ENCODE measurements at places on chromosomes 5 and 9.

DNA sequence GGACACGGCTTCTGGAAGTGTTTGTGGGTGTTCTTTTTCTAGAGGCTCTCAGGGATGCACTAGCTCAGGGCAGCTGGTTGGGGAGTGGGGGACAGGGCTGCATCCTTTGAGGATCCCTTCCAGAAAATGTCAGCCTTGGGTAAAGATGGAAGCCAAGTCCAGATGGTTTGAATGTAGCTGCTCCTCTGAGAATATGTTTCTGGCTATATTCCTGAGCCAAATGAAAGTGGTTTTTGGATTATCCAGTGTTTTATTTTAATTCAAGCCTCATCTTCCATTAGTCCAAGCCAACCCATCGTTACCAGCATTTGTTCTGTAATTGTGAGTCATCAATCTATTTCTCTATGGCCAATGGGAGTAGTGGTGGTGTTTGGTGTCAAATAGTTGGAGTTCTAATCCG is 70.4 kb downstream of the SPRY4 start:
- no peak for DNase-seq

GRCh38 chr5:56567278-56567677 is 248.1 kb upstream of the MAP3K1 start:
- DNase-seq, result no peak

- DNase-seq, result no peak
Observed at GRCh38 chr5:113381791-113382190, 53.0 kb downstream of the TSSK1B start.

GRCh38 chr5:156556666-156557406 is 229.9 kb downstream of the SGCD start:
- no peak for DNase-seq

GRCh38 chr9:83061990-83062650 is 822 bp downstream of the RASEF start:
- no peak for DNase-seq

GRCh38 chr9:127684576-127684975 is 22.2 kb upstream of the CFAP157 start:
- DNase-seq, result no peak

DNA sequence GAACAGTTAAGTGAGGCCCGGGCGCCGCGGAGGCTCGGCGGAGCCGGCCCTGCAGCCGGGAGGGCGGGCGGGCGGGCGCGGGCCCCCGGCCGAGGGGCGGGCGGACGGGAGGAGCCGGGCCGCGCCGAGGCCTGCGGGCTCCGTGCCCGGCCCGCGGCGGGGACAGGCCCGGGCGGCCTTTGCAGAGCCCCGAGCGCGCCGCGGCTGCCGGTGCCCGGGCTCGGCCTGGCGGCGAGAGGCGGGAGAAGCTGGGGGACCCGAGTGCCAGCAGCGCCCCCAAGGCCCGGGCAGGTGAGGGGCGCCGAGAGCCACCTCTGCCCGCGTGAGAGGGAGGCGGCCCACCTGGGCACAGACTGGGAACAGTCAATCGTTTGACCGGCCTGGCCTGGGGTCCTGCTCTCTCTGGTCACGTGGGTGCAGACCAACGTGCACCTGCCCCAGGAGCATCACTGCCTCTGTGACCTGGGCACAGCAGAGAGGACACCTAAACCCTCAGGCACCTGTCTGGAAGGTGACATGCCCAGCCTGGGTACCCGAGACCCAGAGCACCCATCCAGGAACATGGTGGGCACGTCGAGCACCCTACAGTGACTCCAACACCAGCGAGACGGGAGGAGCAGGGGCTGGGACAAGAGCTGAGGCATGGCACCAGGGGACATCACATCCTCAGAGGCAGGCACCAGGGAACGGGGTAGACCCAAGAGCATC is 531 bp downstream of the MVB12B start:
- no peak for DNase-seq

DNA sequence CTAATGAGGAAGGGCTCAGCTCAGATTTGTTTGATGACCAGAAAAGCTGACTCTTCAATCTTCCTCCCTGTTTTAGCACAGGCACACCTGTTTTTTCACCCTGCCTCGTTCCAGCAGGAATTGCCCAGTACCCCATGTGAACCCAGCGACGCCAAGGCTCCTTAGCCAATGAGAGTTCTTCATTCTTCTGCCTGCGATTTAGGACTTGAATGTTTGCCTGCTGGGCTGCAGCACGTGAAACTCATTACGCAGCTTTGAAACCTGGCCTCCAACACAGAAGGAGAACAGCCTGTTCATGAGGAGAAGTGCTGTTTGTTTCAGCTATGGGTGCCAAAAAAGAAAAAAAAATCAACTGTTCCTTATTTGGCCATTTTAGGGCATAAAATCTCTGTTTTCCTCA is 315.5 kb downstream of the TRPM3 start:
- DNase-seq, result no peak

DNA sequence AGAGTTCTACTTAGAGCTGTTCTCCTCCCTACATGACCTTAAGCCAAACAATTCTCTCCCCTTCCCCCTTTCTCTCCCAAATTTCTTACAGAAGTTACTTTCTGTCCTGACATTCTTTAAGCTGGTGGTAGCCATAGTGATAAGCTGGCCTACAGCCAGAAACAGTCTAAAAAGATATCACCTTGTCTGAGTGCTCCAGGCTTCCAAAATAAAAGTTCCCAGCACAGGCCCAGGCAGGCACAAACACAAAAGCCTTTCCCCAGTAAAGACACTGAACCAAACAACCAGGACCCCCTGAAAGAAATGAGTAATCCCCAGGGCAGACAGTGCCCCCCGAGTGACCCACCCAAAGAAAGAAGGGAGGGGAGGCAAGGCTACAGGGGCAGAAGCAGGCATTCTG is 19.2 kb downstream of the SIL1 start:
- DNase-seq, result no peak

GRCh38 chr9:78236551-78236910 is 656 bp downstream of the CEP78 start:
- no peak for DNase-seq

GRCh38 chr5:97422678-97423077 is 239.6 kb upstream of the RIOK2 start:
- DNase-seq, result no peak

DNA sequence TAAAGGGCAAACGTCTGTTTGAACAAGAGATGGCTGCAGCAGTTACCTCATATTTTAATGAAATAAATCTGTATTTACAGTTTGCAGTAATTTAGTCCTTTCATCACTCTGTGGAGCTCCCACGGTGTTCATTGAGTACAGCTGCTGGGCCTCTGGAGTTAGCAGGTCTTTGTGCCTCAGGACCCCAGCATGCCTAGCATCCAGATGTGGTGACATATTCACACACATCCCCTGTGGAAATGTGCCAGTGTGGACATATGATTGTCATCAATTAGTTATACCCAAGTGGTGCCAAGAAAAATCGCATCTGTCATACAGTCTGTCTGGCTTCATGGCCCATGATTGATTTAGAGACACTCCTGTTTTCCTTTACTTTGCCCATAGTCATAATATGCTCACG is 77.3 kb downstream of the NNT start:
- DNase-seq, result no peak

DNA sequence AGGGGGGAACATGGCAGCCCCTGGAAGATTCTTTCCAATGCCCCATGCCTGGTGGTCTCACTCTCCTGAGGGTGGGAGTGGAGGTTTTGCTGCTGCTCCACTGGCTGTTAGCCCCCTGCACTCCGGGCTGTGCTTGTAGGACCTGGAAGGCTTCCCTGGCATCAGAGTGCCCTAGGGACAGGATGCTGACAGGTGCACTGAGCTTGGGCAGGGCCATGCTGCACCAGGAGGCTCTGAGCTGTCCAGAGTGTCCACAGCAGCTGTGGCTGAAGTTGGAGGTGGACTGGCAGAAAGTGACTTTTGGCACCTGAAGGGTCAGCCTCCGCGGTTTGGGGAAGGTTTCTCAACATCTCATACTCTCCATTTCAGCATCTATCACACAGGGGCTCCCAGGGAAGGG is 249.1 kb downstream of the GADD45G start:
- DNase-seq, result no peak

GRCh38 chr9:97366889-97367288 is 45.0 kb upstream of the TDRD7 start:
- DNase-seq, result no peak

GRCh38 chr5:124877501-124878146 is 131.2 kb upstream of the ZNF608 start:
- DNase-seq, result no peak

DNA sequence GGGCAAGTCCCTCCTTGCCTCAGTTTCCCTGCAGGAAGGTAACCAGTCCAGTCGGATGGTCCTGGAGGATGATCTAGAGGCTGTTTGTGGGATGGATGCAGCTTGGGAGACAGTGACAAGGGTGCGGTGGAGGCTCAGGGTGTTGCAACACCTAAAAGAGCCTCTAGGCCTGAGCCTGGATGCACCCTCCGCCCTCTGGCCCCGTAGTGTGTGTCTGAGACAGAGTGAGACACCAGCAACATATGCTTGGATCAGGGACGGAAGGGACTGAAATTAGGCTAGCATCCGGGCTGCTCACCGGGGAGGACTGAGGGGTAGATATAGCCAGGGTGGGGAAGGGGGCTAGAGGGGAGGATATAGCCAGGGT is 1.1 kb downstream of the CRAT start:
- no peak for DNase-seq

DNA sequence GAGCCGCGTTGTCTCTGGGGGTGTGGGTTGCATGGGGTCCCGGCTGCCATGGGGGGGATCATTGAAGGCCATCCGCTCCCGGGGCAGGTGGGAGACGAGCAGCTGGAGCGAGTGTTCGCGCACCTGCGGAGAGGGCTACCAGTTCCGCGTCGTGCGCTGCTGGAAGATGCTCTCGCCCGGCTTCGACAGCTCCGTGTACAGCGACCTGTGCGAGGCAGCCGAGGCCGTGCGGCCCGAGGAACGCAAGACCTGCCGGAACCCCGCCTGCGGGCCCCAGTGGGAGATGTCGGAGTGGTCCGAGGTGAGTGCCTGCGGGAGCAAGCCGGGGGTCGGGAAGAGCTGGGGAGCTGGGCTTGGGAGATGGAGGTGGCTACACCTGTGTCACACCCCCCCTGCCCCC is 33.7 kb downstream of the ADAMTSL2 start:
- DNase-seq, result no peak

DNA sequence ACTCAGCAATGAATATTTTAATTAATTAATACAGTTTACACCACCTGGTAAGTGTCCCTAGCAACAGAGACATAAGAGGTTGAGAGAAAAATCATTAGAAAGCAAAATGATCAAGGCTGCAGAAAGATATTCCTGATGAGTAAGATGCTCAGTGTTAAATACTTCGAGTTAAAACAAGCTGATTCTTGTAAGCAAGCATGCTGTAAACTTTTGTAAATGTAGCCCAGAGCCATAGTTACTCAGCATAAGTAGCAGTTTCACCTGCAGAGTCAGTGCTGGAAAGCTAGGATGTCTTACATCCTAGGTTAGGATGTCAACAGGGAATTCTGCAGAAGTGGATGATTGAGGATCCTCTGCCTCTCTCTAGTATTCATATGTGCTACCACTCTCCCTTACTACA is 4.2 kb downstream of the PRKACG start:
- no peak for DNase-seq

DNA sequence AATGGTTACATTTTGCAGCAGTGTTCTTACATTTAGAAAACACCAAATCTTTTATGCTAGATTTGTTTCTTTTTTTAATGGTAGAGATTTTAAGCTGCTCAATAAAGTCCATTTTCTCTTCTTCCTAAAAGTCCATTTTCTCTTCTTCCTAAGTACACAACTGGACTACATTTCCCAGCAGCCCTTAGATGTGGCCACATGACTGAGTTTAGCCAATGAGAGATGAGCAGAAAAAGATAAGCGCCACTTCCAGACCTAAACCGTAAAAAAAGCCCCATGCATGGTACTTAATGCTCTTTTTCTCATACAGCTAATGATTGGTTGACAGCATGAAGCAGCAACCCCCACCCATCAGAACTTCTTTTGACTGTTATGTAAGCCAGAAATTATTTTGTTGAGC is 206.7 kb downstream of the FAM114A2 start:
- DNase-seq, result no peak

DNA sequence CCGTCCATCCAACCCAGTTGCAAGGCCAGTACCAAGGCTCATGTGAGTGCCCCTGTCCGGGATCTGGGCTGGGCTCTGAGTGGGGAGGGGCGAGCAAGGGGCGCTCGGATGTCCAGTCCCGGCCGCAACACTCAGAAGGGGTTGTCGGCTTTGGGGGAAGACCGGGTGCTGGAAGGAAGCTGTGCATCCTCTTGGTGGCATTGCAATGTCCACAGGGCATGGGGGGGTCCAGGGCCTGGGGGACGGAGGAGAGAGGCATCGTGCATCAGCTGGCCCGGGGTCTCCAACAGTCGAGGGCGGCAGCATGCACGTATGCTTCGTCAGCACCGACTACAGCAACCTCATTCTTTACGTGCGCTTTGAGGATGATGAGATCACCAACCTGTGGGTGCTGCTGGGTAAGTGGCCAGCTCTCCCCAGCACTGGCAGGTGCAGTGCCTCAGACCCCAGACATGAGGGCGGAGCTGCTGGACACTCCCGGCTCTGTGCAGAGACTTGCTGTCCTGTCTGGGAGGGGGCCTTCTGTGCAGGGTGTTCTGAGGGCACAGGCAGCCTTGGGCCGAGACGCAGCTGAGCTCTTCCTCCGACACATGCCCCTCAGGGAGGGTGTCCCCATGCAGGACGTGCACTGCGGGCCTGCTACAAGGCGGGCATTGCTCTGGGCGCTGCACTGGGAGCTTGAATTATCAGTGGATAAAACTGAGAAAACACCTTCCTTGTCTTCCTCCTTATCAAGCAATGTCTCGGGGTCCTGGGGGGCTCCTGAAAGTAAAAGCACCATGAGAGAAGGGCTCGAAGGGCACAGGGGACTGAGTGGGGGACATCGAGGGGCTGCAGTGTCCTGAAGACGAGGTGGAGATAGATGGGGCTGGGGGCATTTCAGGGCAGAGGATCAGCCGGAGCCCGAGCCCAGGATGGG is 22.5 kb downstream of the GLT6D1 start:
- no peak for DNase-seq
